Endothelial cell of umbilical vein (primary cell): ENCODE measurements at places on chromosomes 12 and 14. TPM values are rescaled to one million over a fixed set of nuclear protein-coding genes. Genes with fewer than 3 reads are reported as not detected.

DNA sequence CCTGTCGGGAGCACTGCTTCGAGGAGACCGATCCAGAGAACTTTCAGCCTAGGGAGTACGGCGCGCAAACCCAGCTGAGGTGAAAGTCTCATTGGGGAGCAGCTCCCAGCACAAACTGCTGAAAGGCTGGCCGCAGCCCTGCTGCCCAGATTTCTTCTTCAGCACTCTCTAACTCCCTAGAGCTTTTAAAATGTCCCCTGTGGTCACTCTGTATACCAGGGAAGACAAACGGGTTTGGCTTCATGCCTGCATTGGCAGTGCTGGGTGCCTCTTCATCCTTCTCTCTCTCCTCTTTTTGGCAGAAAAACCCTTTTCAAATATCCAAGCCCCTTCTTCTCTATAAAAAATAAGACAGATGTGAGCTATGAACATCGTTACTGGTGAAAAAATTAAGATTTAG, 34.9 kb downstream of the BBS10 start:
- no peak overlapping the region for H3K27ac ChIP-seq
- DNase-seq, result no peak
- H3K36me3 ChIP-seq, result no peaks in the 10 kb centered on the region
- H3K27me3 ChIP-seq, result no peaks in the 10 kb centered on the region

DNA sequence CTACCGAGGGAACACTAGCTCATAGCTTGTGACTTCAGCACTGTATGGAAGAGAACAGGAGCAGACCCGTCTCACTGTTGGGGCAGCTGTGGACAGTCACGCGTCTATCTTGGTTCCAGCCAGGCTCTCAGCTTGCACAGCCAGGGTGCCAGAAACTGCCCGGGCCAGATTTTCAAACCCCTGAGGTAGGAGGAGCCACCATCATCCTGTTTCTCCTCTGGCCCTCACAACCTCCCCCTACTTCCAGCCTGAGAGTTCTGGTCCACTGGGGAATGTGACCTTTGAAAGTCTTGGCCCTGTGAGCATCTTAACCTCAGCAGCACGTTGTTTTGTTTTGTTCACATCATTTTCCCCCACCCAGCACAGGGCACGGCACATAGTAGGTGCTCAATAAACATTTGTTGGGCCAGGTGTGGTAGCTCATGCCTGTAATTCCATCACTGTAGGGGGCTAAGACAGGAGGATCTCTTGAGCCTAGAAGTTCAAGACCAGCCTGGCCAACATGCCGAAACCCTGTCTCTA, 50.4 kb downstream of the PSMA6 start:
- no peaks in the 10 kb centered on the region for H3K36me3 ChIP-seq
- peaks cover 10% of the 10 kb centered on the region for H3K4me1 ChIP-seq
- H3K4me3 ChIP-seq, result no peak overlapping the region
- H3K27ac ChIP-seq, result no peak overlapping the region
- DNase-seq, result no peak

The TMEM117 gene
- 2.7 and 3.8 TPM in 2 replicates for total RNA-seq

The NYNRIN gene
- 42.8 and 45.1 TPM in 2 replicates for total RNA-seq

- H3K27ac ChIP-seq, result no peak overlapping the region
- H3K36me3 ChIP-seq, result no peaks in the 10 kb centered on the region
- H3K4me1 ChIP-seq, result peaks cover 22% of the 10 kb centered on the region
These were observed 46.9 kb downstream of the CYP46A1 start for GRCh38 chr14:99730876-99731546.

GRCh38 chr12:93889516-93890212, 212.5 kb downstream of the CRADD start:
- H3K4me1 ChIP-seq, result no peaks in the 10 kb centered on the region
- no peaks in the 10 kb centered on the region for H3K27me3 ChIP-seq
- no peaks in the 10 kb centered on the region for H3K36me3 ChIP-seq
- no peak overlapping the region for H3K27ac ChIP-seq

The KLHDC2 gene
- 29.2 and 30.2 TPM in 2 replicates for total RNA-seq

- H3K27ac ChIP-seq, result peak overlapping the region; percentile 5
- peak; percentile 66 for DNase-seq
- H3K4me3 ChIP-seq, result no peak overlapping the region
- H3K36me3 ChIP-seq, result no peaks in the 10 kb centered on the region
- no peaks in the 10 kb centered on the region for H3K27me3 ChIP-seq
- H3K4me1 ChIP-seq, result peaks cover 35% of the 10 kb centered on the region
These were observed 202.7 kb upstream of the FRMD6 start for GRCh38 chr14:51448831-51449670.

- no peaks in the 10 kb centered on the region for H3K4me1 ChIP-seq
- no peak overlapping the region for H3K27ac ChIP-seq
- no peak overlapping the region for H3K4me3 ChIP-seq
- no peaks in the 10 kb centered on the region for H3K36me3 ChIP-seq
- no peak for DNase-seq
These were observed 111.9 kb upstream of the CPM start for GRCh38 chr12:69044887-69045286.

The GLT1D1 gene
- not detected in 2 replicates for total RNA-seq
